ENCODE measurements at places on chromosomes 7 and 10.

DNA sequence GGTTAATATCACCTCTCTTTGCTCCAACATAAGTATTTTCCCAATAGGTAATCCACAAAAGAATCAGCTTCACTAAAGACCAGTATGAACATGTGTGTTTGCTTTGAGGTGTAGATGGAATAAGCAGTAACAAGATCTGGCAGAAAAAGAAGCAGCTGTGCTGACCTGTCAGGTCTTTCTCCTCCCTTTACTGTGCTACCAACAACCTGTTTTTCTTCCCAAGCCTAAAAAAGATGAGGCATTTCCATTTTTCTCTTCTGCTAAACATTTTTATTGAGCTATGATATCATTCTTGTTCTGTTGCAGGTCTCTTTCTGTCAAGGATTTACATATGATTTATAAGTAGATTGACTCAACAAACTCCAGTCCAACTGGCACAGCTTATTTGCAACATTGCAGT lies 315.2 kb upstream of the GLI3 start:
- no peak for DNase-seq

DNA sequence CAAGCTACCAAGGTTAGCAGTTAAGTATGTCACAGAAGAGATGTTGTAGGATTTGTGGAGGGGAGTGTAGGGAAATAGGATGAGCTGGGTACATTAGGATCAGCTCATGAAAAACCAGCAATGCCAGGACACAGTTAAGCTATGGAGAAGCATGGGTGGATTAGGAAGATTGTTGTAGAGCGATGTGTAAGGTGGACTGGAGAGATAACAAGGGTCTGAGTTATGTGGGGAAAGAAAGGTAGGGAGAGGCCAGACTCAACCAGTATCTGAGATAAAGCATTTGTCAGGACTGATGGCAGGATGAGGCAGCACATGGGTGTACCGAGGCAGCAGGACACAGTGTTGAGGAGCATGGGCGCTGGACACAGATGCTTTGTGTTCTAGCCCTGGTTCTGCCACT lies 85.4 kb upstream of the PRR15 start:
- no peak for DNase-seq

GRCh38 chr7:111711426-111712065 lies 149.3 kb upstream of the IMMP2L start:
- DNase-seq, result no peak

GRCh38 chr10:23604613-23605012 lies 165.7 kb downstream of the OTUD1 start:
- DNase-seq, result no peak

GRCh38 chr10:113080925-113081229 lies 130.8 kb downstream of the TCF7L2 start:
- no peak for DNase-seq

- DNase-seq, result no peak
These were observed 148.7 kb downstream of the WDR11 start for GRCh38 chr10:120999868-121000267.

GRCh38 chr10:3978761-3979160 lies 193.8 kb upstream of the KLF6 start:
- DNase-seq, result no peak

GRCh38 chr10:91103384-91104192 lies 116.9 kb upstream of the PCGF5 start:
- DNase-seq, result no peak

GRCh38 chr7:110877016-110877415 lies 213.9 kb upstream of the LRRN3 start:
- no peak for DNase-seq

DNA sequence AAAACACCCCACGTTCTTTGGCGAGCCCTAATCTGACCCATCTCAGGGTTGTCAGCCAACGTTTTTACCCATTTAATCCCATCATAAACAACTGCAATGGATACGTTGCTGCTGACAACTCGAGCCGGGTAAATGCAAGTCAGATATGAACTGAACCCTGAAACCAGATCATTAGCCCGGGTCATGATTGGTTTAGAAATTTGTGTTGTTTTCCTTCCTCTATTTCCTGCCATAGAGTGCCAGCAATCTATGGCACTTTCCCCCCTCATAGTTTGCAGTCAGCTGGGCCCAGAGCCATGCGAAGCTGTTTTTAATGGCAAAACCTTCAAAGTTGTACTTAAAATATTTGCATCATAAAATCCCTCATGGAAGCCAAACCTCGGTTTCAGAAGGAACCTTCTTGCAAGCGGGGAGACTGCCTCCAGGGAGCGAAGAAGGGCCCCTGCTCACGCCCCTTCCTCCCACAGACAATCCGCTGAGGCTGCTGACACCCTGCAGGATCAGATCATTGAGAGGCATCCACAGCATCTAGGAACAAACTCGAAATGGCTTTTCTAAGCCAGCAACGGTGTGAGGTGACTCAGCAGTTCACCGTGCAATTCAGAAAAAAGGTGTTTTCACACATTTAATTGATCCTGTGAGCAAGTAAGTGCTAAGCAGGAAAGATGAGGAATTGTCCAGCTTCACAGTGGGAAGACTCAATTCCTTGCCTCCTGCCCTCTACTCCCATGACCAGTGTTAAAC lies 710.1 kb downstream of the PARD3 start:
- no peak for DNase-seq

GRCh38 chr10:89706011-89706410 lies 4.6 kb downstream of the KIF20B start:
- DNase-seq, result no peak

DNA sequence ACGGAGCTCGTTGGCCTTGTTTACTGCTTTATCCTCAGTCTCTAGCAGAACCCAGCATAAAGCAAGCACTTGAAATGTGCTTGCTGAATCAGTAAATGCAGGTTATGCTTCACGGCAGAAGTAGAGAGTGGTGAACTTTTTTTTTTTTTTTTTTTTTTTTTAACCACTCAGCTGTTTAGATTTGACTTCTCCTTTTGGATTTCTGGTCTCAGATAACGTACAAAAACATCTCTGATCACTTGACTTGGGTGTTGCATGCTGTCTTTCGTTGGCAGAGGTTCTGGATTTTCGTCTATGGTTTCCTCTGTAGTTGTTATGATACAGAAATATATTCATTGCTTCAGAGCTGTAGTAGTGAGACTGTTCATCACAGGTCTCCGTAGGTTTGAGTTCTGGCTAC lies 242.5 kb upstream of the HABP2 start:
- DNase-seq, result no peak

DNA sequence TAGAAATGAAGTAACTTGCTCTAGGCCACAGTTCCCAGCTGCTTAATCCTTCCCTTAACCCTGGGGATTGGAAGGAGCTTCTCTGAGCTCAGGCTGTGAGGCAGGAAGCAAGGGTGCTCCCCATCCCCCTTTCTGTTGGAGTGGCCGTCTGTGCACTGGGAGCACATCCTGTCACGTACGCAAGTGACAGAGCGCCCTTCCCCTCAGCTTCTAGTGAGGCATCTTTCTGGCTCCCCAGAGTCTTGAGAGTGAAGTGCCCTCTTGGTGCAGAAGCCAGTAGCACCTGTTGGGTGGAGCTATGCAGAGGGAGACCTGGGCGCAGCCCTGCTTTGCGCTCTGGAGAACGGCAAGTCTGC lies 47.8 kb downstream of the SHH start:
- peak; percentile 63 for DNase-seq

DNA sequence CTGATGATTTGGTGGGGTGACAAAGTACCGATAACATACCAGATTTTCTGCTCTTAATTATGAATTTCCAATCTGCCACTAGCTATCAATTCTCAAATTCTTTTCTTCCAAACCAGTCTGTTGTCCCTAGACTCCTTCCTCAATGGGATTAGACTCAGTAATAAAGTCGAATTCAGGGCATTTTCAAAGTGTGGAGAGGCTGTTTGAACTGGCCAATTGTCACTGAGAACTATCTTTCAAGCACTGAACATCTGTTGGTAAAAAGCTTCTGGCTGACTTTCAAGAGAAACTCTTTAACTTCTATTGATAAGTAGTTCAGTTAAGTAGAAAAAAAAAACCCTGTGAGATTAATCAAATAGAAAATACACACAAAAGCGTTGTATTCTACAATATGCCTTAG lies 108.9 kb downstream of the SAMD9 start:
- no peak for DNase-seq

- DNase-seq, result no peak
These were observed 1.8 kb downstream of the CUX1 start for GRCh38 chr7:101819183-101819582.

DNA sequence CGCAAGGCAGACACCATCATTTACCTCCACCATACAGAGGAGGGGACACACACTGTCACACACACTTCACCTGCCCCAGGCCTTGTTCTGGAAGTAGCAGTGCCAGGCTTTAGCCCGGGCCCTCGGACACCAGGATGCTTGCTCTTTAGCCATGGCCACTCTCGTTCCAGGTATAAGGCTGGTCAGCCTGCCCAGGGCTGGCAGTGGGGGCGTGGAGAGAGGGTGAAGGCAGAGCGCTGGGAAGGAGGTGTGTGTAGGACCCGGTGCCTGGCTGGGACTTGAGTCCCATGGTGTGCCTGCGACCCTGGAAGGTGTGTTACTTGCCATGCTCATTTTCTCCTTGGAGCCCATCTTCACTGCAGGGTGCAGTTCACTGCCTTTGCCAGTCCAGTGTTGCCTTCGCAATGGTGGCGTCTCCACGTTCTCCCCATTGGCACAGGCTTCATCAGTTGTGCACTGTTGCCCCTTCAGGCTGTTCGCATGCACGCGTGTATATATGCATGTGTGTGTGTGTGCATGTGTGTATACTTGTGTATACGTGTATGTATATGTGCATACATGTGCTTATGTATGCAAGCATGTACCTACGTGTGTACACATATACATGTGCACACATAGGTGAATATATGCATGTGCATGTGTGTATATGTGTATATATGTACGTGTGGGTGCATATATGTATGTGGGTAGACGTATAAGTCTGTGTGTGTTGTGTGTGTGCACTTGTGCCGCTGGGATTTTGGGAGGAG lies 153.4 kb downstream of the CAMK1D start:
- no peak for DNase-seq

DNA sequence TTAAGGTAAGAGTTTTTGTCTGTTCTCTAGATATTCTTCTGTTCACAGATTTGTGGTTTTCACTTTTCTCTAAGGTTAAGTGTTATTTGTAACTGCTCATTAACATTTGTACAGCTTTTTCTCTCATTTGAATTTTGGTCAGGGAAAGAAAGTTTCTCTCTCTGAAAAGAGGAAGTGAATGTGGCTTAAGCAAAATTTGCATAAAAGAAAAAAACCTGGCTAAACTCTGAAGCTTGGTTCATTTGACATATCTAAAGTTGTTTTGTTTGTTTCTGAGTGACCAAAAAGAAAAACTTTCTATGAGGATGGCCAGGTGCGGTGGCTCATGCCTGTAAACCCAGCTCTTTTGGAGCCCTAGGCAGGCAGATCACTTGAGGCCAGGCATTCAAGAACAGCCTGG lies 22.0 kb upstream of the SLC26A4 start:
- DNase-seq, result no peak

DNA sequence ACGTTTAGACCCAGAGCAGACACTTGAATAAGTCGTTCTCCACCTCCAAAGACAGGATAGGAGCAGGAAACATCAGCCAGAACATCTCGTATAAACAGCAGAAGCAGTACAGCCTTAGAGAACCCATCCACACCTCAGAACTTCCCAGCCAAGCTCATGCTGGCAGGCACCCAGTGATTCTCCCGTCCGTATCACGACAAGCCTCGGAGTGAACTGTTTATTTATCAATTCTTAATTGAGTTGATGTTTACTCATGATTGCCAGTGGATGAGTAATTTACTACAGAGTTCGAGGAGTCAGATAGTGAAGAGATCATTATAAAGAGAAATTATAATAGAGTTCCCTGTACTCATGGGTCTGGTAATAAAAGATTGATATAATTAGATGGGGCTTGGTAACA lies 811.5 kb downstream of the LRMDA start:
- no peak for DNase-seq

DNA sequence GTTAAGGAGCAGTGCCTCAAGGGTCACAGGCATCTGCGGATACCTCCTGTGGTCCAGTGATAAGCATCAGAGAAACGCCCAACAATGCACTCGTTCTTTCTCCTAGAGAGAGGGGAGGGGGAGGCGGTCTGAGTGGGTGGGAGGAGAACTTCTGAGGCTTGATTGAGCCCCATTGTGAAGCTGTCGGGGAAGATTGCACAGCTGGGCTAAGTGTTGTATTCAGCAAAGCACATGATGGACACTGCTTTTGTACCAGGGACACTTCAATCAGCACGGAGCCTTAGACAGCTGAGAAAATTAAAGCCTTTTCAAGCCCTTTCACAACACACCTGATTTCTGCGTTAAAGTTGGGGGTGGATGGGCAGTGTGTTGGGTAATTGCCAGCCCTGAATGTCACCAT lies 230.3 kb upstream of the GHITM start:
- no peak for DNase-seq

- DNase-seq, result no peak
These were observed 52.1 kb downstream of the PNLIPRP2 start for GRCh38 chr10:116672891-116673290.

GRCh38 chr7:76080204-76080603 lies 32.3 kb downstream of the MDH2 start:
- no peak for DNase-seq

GRCh38 chr10:69848454-69848853 lies 46.7 kb downstream of the COL13A1 start:
- DNase-seq, result no peak

GRCh38 chr10:63887023-63887589 lies 365.9 kb downstream of the REEP3 start:
- DNase-seq, result no peak

GRCh38 chr7:84181628-84182027 lies 13.0 kb downstream of the SEMA3A start:
- DNase-seq, result no peak

DNA sequence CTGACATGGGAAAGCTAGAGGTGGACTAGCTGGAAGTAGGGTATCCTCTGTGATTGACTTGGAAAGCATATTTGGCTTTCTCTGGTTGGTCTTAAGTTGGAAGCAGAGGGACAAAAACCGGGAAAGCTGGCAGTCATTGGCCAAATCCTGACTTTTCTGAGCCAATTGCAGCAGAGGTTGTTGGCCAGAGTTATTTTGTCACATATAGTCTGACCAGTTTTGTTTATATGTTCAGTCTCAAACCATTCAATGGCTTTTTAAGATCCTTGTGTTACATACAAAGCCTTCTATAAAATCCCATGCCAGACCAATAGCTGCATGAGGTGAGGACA lies 6.3 kb downstream of the CFAP69 start:
- no peak for DNase-seq

GRCh38 chr7:48309720-48310119 lies 138.5 kb downstream of the ABCA13 start:
- DNase-seq, result no peak

GRCh38 chr7:126727930-126728391 lies 524.8 kb downstream of the GRM8 start:
- no peak for DNase-seq

DNA sequence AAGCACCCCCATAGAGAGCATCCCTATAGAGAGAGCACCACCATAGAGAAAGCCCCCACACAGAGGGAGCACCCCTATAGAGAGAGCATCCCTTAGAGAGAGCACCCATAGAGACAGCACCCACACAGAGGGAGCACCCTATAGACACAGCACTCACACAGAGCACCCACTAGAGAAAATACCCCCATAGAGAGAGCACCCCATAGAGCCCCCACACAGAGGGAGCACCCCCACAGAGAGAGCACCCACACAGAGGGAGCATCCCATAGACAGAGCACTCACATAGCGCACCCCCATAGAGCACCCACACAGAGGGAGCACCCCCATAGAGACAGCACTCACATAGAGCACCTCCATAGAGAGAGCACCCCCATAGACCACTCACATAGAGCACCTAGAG lies 48.6 kb downstream of the INSIG1 start:
- no peak for DNase-seq
